ENCODE measurements at places on chromosomes 6 and 20.

DNA sequence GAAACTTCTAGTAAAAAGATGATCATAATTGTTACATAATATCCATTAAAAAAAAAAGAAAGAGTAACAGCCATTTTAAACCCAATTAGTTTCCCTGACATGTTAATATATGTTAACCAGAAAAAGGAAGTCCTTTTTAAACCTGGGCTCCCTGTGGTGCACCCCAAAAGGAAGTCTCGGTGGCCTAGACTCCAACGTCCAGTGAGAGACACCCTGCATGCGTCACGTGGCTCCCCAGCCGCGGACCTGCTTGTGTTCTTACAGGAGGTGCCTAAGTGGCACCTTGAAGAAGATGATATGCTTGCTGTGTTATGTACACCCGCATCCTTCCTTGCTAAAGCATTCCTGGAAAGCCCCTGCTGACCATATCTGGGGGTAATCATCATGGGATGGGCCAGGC is 50.1 kb downstream of the FOXC1 start:
- no peak for DNase-seq

DNA sequence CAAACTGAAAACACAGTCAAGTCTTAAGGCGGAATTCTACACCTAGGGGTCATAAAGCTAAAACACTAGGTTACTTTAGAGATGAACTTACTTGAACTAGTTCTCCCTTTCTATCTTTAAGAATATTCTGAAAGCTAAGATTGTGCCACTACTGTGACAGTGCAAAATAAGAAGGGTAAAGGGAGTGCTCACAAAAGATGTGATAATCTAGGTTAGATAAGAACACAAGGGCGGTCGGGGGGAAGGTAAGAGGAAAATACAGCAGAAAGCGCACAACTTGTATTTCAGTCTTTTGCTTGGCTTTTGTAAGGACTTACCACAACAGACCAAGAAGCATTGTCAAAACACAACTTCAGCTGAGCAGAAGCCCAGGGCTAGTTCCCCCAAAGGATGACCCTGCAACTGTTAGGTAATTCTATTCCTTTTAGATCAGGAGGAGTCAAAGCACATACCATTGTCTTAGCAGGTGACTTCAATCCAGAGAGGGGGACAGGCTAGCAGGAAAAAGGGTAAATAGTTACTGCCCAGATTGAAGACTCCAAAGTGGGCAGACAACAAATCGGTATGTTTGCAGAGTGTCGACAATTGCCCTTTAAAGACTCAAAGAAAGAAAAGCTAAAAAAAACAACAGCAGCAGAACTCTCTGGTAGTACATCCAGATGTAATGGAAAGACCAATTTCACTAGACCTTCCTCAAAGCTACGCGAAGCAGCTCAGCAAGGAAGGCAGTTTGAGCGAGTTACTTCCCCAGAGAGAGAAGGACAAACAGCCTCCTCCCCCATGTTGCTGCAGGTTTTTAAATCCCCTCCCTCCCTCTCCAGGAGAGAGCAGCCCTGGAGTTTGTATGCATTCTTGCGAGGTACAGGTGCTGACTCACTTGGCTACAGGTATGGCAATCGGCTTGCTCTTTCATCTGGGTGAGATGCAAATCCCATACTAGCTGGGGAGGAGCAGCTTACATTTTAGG is 59.0 kb downstream of the RIPOR2 start:
- no peak for DNase-seq

DNA sequence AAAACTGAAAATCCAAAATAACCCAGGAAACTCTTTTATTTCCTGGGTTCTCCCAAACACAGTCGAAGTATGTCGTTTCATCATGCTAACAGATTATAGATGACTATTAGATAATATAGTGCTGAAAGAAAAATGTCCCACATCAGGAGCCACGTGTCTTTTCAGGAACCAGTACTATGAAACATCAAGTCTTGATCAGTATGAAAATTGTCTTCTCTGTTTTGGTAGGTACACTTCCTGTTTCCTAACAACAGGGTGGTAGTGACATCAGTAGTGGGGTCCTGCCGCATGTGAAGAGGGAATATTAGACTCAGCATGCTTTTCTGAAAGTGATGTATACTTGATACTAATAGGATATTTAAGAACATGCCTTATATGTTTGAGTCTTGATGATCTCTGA is 136.7 kb downstream of the HIVEP1 start:
- peak; percentile 45 for DNase-seq

DNA sequence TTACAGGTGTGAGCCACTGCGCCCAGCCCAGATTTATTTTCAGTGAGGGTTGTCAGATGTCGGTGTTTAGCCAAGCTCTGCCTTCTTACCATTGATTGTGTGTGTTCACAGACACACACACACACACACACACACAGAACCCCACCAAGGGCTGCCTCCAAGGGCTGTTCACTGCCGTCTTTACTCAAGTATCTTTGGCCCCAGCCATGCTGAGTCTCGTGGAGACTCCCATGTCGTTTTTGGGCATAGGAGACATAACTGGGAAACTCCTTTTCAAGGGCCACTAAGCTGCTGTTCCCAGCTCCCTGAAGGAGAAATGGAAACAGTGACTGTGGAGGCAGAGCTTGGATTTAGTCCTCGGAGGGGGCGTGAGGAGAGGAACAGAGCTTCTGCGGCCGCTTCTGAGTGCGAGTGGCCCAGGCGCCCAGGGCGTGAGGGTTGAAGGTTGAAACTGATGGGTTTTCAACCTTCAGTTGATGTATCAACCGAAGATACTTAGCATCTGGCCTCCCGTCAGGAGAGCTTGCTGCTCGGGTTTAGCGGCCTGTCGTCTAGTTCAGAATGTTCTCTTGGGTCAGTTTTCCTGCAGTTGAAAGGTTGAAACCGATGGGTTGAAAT is 243.6 kb downstream of the TTLL2 start:
- no peak for DNase-seq

DNA sequence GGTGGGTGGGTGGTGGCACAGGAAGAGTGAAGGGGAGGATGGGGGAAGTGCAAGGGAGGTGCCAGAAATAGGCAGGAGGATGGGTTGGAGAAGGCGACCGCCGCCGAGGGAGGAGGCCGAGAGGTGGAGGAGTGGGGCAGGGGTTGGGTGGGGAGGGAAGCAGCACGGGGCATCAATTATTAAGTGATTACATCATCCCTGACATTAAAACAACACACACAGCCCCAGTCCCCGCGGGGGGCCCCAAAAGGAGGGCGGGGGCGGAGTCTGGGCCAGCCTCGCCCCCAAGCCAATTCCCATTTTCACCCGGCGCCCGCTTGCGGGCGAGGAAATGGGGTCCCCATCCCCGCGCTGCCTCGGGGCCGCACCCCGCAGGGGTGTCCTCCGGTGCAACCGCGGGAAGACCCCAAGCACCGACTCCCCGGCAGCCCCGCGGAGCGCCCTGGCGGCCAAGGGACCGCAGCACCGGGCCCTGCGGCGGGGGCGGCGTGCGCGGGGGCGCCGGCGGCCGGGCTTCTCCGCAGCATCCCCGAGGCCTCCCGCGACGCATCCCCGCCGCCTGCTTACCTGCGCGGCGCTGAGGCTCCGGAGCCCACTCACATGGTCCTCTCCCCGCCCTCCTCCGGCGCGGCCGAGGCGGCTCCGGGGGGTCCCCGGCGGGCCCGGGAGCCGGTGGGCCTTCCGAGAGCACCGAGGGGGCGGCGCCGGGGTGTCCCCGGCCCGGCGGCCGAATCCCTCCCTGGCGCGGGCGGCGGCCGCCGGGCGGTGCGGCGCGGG is 663 bp downstream of the FYN start:
- DNase-seq: peak; percentile 30

DNA sequence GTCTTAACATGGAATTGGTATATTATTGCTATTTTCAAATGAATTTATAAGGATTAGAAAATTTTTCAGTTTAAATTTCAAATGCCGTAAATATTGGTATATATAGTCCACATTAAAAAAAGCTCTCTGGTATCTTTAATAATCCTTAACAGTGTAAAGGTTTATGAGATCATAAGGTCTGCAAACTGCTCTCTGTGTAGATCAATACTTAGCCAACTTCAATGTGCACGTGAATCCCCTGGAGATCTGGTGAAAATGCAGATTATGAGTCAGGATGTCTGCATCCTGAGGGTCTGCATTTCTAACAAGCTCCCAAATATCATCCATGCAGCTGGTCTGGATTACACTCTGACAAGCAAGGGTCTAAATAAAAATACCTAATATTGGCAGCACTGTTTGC is 43.5 kb downstream of the LAMA4 start:
- no peak for DNase-seq
